ENCODE measurements at places on chromosomes 7 and 10.

GRCh38 chr10:8752146-8752843 is 697.8 kb downstream of the GATA3 start:
- no peak for DNase-seq

- DNase-seq, result no peak
Measured at GRCh38 chr10:49596493-49596809, 13.7 kb upstream of the SLC18A3 start.

DNA sequence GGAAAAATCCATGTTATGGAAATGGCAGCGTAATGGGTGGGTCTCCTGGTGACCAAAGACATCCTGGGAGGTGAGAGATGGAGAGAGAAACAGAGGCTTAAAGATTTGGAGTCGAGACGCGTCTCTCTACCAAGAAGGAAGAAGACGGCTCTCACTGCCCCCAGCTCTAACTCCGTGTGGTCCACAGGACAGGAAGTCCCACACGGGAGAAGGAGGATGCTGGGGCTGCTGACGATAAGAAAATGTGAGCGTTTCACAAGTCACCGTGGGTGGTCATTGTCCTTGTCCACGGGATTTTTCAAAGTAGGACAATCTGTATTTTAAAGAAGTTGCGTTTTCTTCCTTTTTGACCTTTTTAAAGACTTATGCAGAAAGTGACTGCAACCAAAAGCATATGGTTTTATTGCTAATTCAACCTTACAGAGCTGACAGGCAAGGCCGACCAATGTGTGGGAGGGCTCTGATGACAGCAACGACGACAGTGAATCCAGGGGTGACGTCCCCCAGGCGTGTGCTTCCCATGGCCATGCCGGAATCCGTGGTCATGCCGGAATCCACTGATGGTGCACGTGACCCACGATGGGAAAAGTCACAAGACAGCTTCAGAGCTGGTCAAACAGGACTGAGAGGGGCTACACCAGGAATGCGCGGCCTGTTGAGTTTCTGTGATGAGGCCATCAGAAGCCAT is 341.2 kb downstream of the PTPRN2 start:
- no peak for DNase-seq

DNA sequence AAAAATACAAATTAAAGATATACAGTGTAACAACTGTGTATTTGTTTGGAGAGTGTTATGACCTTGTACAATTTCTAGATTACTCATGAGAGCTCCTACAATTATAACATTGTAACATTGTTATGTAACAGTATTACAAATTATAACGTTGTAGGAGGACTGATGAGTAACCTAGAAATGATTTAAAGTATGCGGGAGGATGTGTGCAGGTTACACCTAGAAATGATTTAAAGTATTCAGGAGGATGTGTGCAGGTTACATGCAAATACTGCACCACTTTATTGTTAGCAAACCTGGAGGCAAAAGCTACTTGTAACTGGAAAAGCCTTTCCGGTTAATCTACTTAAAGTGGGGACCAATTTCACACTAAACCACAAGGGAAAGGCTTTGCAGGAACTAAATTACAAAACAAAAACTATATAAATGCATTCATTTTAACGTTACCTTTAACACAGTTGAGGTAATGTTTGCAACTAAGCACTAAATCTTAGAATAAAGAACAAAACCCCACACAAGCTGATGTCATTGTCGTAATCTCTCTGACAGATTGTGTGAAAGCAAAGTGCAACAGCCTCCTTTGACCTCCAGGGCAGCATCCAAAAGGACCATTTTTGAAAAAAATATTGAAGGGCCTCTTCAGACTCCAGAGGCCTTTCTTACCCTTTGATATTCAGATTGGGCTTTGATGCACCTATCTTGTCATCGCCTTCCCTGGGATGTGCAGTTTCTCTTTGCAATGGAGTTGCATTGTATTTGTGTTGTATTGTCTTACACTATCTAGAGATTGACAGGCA is 522.1 kb upstream of the FOXK1 start:
- no peak for DNase-seq

GRCh38 chr10:71207578-71207977 is 4.8 kb upstream of the UNC5B start:
- no peak for DNase-seq

- no peak for DNase-seq
Measured at GRCh38 chr7:66682350-66683093, 53.8 kb downstream of the KCTD7 start.

DNA sequence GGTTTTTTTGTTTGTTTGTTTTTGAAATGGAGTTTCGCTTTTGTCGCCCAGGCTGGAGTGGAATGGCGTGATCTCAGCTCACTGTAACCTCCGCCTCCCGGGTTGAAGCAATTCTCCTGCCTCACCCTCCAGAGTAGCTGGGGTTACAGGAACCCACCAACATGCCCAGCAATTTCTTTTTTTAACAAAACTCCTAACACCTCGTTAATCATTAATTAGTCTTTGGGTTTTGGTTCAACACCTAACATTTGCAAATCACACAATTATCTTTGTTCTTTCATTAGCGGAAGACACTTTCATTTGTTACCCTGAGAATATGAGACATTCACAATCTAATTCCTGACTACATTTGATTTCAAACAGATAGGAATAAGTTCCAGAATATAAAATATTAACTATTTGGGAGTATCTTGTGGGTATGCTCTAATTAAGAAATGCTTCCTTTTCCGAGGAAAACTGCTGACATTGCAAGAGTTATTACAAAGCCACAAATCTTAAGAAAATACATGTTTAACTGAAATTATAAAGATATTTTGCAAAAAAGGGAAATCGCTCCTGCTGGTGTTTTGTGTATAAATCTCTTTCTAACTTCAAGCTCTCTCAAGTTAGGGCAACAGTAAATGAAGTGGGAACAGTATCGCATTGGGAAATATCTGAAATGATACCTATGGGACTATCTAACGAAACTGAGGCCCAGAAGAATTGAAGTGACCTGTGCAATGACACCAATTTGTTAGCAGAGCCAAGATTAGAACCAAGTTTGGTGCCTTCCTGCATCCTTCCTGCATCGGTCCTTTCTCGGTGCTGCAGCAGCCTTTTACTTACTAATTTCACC is 1.2 kb upstream of the LSM8 start:
- no peak for DNase-seq

GRCh38 chr7:151426441-151426903 is 13.5 kb downstream of the CRYGN start:
- no peak for DNase-seq

DNA sequence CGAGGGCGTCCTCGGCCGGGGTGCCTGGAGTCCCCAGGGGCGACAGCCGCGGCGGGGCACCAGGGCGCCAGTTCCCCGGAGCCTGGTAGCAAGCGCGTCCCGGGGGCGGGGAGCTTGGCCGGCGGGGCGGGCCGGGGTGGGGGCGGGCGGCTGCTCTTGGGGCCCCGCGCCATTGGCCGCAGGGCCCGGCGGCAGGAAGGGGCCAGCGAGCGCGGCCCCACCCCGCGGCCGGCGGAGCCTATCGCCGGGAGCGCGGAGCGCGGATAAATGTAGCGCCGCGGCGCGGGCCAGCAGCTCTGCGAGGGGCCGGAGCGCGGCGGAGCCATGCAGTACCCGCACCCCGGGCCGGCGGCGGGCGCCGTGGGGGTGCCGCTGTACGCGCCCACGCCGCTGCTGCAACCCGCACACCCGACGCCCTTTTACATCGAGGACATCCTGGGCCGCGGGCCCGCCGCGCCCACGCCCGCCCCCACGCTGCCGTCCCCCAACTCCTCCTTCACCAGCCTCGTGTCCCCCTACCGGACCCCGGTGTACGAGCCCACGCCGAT is at the start of gene HHEX:
Gene HHEX, plus strand, starts transcription at position 293 of the 548 bp plus-strand sequence. Its CDS starts 32 bp downstream, at position 325.
- no peak for DNase-seq

GRCh38 chr7:50292165-50292757 is 12.3 kb upstream of the IKZF1 start:
- no peak for DNase-seq

DNA sequence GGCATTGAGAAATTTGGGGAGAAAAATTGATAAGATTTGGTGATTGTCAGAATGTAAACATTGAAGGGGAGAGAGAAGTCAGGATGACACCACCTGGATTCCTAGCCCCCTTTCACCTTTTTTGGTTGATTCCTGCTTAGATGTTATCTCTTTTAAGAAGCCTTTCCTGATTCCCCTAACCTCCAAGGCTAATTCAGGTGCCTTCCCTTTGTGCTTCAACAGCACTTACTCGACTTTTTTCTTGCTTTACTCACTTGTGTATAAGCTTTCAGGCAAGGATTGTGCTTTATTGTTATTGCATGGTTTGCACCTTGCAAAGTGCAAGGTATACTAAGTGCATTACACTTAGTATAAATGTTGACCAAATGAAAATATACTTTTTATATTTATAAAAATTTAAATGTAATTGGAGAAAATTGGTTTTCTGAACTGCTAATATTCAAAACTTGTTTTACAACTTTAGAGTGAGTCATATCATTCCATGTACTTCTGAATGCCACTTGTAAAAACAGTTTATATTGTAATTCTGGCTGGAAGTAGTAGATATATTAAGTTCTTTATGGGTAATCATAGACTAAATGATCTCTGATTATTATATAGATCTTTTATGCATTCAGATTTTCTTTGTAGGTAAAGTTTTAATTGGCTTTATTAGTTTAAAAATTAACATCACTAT is 13.2 kb downstream of the SHOC2 start:
- no peak for DNase-seq

- no peak for DNase-seq
Measured at GRCh38 chr7:1053816-1054370, 9.5 kb downstream of the GPR146 start.

GRCh38 chr7:23956772-23957576 is 247.0 kb downstream of the STK31 start:
- DNase-seq, result no peak

DNA sequence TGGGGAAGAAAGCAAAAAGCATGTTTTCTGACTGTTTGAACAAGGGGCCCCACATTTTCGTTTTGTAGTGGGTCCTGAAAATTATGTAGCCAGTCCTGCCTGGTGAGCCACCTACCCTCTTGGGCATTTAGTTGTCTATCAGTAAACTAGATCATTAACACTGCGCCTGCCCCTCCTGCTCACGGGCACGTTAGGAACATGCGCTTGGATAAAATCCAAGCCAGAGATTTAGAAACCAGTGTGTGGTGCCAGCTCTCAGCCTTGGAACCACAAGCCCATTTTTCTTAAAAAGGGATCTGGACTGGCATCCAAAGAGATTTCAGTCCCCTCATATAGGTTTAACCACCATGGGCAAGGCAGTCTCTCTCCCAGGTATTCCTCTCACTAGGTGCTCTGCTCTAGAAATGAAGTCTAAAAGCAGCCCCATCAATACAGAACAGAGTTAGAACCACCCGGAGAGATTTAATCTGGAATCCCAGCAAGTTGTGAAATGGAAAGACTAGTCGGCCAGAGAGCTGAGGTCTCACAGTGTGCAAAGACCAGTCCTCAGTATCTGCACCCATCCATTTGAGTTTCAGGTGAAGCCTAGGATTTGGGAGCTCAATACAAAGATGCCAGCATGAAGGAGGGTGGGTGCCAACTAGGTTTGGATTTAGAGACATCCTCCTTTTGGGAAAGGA is 123.9 kb upstream of the TCF7L2 start:
- no peak for DNase-seq

- no peak for DNase-seq
Measured at GRCh38 chr10:11176746-11177145, 159.1 kb downstream of the CELF2 start.

GRCh38 chr7:72080865-72081510 is 331.1 kb downstream of the CALN1 start:
- no peak for DNase-seq
